ENCODE measurements at places on chromosomes 4 and X. TPM values are rescaled to one million over a fixed set of nuclear protein-coding genes. Genes with fewer than 3 reads are reported as not detected.

- no peak for DNase-seq
Observed at GRCh38 chr4:78138252-78138651, 81.1 kb downstream of the FRAS1 start.

OTUD6A gene
- total RNA-seq: not detected

CC2D2A gene
- total RNA-seq: not detected

- DNase-seq: peak; percentile 47
Observed at GRCh38 chr4:75555294-75556164, at the start of gene ODAPH. TSS of gene ODAPH (plus strand) at chr4:75556066. CDS start at chr4:75556083, 17 bp downstream.

DNA sequence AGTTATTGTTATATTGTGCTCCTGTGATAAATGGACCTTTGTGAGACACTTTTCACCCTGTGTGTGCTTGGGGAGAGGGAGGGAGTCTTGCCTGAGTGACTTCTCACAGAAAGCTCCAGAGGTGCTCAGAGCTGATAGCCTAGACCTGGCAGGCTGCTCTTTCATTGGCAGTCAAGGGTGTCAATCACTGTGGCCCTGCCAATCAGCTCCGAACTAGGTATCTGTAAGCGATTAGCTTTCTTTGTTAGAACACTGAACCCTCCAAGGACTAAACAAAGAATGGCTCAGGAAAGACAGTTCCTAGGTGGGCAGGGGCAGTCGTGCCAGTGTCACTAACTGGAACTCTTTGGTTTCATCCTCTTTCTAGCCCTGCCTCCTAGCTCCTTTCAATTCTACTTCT is 2.7 kb upstream of the NALF2 start:
- DNase-seq: no peak

DNA sequence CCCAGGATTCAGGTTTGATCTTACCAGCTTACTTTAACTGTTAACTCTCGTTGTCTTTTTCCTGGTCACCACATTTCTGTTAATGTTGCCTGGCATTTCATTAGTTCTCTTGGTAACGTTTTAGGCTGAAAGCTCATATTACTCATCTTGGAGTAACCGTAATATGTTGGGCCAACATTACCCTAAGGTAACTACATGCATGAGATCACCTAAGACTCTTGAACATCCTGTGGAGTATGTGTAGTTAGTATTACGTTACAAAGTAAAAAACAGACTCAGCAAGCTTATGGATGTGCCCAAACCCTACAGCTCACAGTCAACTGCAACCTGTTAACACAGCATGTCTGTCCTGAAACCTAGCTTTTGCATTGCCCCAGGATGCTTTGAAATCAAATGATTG is 203.3 kb upstream of the HS3ST1 start:
- no peak for DNase-seq

RNF175 gene
- 0.26 TPM for total RNA-seq

GRCh38 chr4:8365951-8366350 is 74.6 kb downstream of the ACOX3 start:
- no peak for DNase-seq

CYSLTR1 gene
- 3.1 TPM for total RNA-seq

GRCh38 chrX:716136-716535 is 85.5 kb downstream of the SHOX start:
- no peak for DNase-seq

EXOC1L gene
- not detected for total RNA-seq

Measured in activated CD4-positive, alpha-beta T cell treated with anti-CD3 and anti-CD28 coated beads for 36 hours (primary cell).